ENCODE measurements at places on chromosomes 2 and 18.

DNA sequence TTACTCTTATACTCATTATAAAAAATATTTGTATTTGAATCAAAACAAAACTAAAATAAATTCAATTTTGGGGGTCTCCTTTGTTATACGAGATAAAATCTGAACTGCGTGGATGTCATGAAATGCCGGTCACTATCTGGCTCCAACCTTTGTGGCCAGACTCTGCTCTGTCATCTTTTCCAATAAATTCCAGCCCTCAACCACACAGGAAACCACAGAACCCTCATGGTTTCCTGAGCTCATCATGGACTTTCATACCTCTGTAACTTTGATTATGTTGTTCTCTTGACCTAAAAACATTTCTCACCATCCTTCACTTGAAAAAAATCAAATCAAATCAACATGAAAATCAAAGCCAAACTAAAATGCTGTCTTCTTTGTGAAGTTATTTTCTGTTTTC lies 724.7 kb downstream of the METTL4 start:
- no peak for DNase-seq

GRCh38 chr18:76957384-76958355 lies 135.3 kb downstream of the ZNF236 start:
- DNase-seq = no peak

GRCh38 chr18:70036771-70037347 lies 89.2 kb upstream of the CD226 start:
- DNase-seq = no peak

GRCh38 chr2:191018643-191019119 lies 4.7 kb upstream of the STAT1 start:
- DNase-seq = no peak

DNA sequence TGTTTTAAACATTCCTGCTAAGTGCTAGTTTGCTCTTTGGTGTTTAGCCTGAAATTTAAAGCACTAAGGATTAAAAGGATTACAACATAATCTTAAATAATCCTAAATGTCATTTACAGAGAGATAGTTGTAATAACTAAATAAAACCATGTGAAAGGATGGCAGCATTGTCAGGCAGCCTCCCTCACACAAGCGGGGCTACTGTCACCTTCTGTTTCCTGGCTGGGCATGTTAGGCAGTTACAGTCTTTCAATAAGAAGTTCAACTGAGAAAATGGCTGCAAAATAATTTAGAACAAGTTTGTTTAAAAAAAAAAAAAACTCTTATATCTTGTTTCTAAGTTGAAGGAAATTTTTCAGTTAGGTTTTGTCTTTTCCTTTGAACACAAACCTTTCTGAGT lies 124.9 kb downstream of the ARHGAP15 start:
- no peak for DNase-seq

- no peak for DNase-seq
These were observed 31.7 kb downstream of the PCARE start for GRCh38 chr2:29042561-29043075.

GRCh38 chr2:120176526-120176925 lies 46.7 kb downstream of the TMEM185B start:
- no peak for DNase-seq

GRCh38 chr2:62939735-62940491 lies 110.7 kb upstream of the OTX1 start:
- no peak for DNase-seq

DNA sequence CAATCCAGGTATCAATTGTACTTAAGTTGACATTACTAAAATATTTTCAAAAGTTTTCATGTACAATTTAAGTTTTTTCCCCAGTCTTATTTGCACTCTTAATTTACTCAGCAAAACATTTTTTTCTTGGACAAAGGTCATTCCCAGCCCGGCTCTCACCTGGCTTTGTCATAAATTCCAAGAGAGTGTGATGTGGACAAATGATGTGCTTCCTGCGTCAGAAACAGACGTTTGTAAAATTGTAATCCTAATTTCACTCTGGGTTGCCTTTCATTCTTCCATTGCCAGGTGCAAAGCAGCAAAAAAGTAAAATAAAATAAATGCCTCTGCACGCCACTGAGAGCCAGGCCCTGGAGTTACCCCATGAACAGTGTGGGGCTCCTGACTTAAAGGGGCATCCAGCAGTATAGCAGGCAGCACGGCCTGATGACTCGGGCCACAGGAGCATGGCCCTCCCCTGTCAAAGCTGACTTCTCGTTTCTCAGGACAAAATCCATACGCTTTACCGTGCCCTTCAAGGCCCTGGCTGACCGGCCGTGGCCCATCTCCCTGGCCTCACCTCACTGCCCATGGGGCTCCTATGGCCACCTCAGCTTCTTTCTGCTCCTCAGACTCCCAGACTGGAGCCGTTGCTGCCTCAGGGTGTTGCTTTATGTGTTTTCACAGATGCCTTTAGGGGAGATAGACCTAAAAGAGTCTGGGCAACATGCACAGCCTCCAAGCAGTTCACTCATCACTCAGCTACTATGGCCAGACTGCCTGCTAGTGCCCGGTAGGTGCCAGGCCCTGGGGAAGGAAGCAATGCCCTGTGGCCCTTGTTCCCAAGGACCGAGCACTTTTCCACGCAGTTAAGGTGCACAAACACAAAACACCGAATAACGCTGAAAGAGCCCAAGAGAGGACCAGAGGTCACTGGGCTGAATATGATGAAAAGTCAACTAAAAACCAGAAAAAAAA lies 7.6 kb upstream of the TMEM185B start:
- no peak for DNase-seq

DNA sequence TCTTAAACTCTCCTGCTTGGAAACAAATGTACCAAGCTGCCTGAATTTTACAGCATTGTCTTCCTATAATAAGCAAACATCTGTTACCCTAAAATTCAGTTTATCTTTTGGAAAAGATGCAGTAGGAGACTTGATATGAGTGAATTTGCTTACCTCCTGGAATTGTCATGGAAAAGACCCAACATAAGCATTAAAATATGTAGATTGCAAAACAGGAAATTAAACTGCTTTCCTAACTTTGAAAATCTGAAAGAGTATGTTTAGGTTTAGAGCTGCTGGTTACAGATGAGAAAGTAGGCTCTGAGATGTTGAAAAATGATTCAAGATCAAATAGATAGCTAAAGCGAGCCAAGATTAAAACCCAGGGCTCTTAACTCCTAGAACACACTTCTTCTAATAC lies 316.5 kb downstream of the SOX11 start:
- DNase-seq = no peak

DNA sequence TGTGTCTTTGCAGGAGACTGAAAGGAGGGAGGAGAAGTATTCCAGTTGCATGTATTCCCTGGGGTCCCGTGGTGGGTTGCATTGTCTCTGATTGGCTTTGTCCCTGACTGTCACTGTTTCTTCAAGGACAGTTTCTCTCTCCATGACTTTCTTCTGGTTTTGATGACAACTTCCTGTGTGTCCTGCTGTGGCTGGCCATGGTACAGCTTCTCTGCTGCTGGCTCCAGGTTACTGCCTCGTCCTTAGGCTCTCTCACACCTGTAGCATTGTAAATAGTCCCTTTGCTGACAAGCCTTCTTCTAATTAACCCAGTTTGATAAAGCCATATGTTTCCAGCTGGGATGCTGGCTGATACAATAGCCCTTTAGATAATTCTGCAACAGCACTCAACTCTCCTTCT lies 129.0 kb downstream of the LPIN1 start:
- DNase-seq = no peak
